SIG-M5 (cell line): ENCODE measurements at places on chromosomes 11 and 22.

DNA sequence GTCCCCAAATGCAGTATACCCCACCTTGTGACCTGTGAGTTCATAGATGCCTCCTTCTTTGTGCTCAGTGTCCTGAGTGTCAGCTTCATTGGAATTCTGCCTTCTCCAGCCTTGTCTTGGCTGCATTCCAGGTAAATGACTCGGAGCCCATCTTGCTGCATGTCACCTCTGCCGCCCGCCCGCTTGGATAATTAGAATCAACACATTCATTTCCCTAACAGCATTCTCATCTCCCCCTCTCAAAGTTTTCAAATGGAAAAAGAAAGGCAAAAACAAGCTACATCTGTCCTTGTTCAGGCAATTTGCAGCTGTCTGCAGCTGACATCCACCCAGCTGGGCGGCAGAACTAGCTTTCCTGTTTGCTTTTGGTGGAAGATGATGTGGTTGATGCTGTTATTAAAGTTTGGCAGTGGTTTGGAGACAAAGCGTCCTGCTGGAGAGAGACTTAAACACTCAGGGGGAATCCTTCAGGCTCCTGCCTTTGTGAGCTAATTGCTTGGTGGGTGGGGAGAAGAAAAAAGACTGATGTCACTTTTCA is 198.8 kb upstream of the SEZ6L start:
- DNase-seq, result no peak

GRCh38 chr11:76591416-76591815 is 79.1 kb downstream of the LRRC32 start:
- DNase-seq, result no peak

- DNase-seq, result no peak
These were observed 73.4 kb downstream of the DEUP1 start for GRCh38 chr11:93403930-93404329.

DNA sequence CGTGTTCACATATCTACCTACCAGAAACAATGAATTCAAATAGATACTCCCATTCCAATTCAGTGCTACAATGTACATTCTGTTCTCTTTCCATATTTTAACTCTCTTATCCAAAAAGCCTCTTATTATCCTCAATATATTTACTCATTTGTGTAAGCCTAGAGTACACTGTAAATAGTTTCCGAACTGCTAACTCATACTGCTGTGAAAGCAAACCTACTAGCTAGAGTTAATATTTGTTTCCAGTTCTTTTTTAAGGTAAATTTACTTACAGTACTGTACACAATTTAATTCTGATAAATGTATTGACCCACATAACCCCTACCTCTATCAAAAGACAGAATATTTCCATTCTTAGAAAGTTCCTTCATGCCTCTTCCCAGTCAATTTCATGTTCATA is 71.8 kb downstream of the GRK3 start:
- DNase-seq, result no peak

DNA sequence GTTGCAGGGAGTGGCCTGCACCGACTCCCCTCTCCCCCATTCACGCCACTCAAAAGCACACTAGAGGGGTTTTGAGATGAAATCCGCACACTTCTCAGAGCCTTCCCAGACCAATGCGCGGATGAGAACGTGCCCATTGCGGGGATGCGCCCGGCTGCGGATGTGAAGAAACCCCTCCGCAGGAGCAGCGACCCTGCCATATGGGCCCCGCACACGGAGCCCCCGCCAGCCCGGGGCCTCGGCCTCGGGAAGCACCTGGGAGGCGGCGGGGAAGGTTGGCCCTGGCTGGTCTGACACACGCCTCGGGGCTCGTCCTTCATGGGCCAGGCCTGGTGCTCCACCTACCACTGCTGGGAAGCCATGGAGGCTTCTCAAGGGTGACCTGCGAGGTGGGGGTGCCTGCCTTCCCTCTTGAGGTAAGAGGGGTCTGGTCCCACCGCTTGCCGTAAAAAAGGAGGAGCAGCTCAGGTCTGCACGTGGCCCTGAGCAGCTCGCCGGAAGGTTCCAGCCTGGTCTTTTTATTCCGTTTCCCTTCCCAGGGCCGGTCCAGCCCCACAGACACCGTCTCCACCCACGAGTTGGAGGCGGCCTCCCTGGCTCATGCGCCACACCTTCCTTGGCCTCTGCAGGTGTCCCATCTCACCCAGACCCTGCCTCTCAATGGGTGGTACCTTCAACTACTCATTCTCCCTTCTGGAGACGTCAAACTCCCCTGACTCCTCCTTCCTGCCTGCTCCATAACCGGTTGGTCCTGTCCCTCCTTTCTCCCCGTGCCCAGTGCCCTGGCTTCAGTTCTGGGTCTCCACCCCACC is 39.4 kb downstream of the TRMU start:
- no peak for DNase-seq

- no peak for DNase-seq
These were observed 267.6 kb upstream of the DDI1 start for GRCh38 chr11:103768816-103769215.

- DNase-seq, result no peak
These were observed 72.9 kb downstream of the LARGE2 start for GRCh38 chr11:45995342-45995734.

GRCh38 chr11:113188371-113188834 is 126.0 kb upstream of the TTC12 start:
- DNase-seq, result no peak

DNA sequence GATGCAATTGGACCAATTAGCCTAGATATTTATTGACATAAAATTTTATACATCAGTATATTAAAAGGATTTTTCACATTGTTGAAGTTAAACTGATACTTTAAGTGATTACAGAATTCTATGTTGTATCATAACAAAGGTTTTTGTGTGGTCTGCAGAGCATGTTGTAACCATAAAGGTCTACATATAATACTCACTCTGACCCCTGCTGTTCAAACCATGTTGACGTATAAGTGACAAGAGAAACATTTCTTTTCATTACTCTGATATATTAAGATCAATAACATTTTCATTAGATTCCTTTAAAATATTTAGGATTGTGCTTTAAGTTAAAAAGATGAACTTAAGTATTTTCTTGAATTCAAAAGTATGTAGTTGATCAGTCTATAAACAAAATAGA is 63.9 kb downstream of the GAS2 start:
- no peak for DNase-seq

- DNase-seq, result no peak
These were observed 11.9 kb upstream of the CLMP start for GRCh38 chr11:123206791-123207434.

- DNase-seq, result no peak
These were observed 9.4 kb upstream of the DERL3 start for GRCh38 chr22:23847991-23848864.

DNA sequence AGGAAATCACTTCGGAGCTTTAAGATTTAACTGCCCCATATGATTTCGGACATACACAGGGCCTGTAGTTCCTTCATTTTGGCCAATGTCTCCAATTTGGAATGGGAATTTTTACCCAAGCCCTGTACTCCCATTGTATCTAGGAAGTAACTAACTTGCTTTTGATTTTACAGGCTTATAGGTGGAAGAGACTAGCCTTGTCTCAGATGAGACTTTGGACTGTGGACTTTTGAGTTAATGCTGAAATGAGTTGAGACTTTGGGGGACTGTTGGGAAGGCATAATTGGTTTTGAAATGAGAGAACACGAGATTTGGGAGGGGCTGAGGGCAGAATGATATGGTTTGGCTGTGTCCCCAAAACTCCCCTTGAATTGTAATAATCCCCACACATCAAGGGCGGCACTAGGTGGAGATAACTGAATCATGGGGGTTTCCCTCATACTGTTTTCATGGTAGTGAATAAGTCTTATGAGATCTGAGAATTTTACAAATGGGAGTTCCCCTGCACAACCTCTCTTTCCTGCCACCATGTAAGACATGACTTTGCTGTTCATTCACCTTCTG is 130.5 kb downstream of the LARGE1 start:
- DNase-seq, result no peak

- no peak for DNase-seq
These were observed 51.9 kb upstream of the CDON start for GRCh38 chr11:126114486-126115126.
